KBM-7 (cell line): ENCODE measurements at places on chromosomes 7 and 10.

DNA sequence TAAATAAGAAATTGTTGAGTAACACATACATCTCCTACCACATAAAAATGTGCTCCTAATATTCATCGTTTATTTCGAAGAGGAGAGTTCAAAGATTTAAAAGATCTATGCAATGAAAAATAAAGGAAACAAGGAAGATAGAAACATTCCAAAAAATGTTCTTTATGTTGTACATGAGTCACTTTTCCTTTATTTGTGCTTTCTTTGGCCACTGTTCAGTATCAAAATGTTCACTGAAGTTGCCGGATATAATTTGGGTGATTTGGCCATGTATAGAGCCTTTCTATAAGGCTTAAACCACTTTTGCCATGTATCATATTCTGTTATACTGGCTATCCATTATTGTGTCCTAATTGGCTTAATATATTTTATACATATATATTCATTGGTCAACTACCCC, 62.9 kb upstream of the PRR15 start:
- no peak for DNase-seq

DNA sequence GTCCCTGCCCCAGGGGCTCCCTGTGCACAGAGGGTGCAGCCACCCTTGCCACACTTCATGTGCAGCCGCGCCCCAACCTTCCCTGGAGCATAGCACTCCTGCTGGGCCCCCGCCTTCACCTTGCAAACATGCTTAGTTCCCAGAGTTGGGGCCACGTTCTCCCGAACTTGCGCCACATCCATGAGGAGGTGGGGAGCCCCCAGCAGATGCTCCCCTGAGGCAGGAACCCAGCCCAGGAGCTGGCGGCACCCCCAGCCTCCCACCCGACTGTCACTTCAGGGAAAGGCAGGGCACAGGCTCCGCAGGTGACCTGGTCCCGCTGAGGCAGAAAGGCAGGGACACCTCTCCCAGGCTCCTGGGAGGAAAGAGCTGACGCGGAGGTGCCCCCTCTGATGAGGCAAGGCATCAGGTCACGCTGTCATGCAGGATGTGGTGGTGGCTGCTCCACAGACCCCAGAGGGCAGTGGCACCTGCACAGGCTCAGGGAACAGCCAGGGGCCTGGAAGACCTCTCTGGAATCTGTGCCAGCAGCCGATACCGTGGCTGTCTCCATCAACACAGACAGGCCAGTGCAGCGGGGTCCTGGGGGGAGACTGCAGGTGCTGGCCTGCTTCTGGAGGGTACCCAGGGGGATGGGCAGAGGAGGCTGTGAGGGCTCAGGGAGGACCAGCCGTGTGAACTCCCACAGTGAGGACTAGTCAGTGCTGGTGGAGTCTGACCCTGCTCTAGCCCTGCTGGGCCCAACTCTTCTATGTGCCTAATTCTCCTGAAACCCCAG, 221.3 kb downstream of the MAD1L1 start:
- no peak for DNase-seq

DNA sequence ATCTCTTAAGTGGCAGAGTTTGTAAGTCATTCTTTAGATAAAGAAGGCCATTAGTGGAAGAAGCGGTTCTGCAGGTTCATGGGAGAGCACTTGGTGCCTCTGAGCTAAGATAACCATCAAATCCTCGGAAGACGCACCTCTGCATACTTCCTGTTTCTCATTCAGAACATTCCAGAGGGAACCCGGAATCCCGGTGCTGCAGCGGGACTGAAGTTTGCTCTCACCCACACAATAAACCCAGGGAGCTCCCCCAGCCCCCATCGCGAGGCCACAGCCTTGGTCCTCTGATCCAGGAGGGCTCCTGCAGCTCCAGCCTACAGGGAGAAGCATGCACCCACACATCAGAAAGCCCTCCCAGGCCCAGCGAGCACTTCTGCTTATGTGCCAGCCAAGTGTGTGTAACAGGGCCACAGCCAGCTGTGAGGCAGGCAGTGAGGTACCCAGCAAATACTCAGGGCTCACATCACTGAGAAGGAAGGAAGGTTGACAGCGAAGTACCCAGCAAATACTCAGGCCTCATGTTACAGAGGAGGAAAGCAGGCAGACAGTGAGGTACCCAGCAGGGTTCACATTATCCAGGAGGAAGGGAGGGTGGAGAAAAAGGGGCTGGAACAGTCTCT, 142.4 kb downstream of the DIP2C start:
- peak; percentile 5 for DNase-seq

DNA sequence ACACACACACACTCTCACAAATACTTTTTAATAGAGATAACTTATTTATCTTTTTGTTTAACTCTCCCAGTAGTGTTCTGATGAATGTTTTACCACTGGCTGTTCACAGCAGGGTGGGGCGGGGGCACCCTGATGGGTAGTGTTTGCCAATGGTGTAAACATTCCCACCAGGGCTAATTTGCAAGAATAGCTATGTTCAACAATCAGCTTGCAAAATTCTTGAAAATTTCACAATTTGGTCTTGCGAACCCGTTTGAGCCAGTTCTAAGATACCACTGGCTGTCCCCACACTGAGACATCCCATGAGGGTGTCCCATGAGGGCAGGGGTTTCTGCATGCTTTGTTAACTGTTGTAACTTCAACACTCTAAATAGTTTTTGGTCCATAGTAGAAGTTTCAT, 348.5 kb downstream of the CXCL12 start:
- DNase-seq, result no peak

- no peak for DNase-seq
Observed at GRCh38 chr7:20351901-20352300, 21.2 kb downstream of the ITGB8 start.
